ENCODE measurements at places on chromosomes 4 and X.

GRCh38 chr4:121706595-121707021, 9.8 kb upstream of the ANXA5 start:
- no peak for DNase-seq

DNA sequence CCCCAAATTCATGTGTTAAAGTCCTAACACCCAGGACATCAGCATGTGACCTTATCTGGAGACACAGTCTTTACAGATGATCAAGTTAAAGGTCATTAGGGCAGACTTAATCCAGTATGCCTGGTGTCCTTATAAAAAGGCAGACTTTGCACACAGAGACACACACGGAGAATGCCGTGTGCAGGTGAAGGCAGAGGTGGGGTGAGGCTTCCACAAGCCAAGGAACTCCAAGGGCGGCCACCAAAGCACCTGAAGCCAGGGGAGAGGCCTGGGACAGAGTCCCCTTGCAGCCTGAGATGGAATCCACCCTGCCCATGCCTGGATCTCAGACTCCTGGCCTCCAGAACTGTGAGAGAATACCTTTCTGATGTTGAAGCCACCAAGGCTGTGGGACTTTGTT, 26.1 kb upstream of the SORCS2 start:
- DNase-seq: no peak

GRCh38 chr4:138235419-138235952, 6.7 kb downstream of the SLC7A11 start:
- no peak for DNase-seq

- DNase-seq: no peak
These were observed 57.1 kb downstream of the REELD1 start for GRCh38 chr4:146271466-146271865.

- DNase-seq: no peak
These were observed 33.1 kb downstream of the LNX1 start for GRCh38 chr4:53558065-53558801.

DNA sequence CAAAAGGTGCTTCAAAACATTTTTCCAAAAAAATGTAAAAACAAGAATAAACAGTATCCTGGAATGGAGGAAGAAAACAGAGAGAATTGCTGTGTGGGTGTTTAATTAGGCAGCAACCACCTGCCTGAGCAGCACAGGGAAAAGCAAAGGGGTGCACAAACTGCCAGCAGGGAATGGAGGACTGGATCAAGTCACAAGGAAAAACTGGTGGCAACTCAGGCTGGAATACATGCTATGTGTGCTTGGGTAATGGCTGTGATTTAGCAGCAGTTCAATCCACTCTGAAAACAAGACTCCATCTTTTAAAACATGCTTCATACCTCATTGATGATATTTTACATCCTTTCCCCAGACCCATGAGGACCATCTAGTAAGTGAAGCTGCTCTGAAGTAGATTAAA, 179.5 kb downstream of the HS6ST2 start:
- DNase-seq: no peak

DNA sequence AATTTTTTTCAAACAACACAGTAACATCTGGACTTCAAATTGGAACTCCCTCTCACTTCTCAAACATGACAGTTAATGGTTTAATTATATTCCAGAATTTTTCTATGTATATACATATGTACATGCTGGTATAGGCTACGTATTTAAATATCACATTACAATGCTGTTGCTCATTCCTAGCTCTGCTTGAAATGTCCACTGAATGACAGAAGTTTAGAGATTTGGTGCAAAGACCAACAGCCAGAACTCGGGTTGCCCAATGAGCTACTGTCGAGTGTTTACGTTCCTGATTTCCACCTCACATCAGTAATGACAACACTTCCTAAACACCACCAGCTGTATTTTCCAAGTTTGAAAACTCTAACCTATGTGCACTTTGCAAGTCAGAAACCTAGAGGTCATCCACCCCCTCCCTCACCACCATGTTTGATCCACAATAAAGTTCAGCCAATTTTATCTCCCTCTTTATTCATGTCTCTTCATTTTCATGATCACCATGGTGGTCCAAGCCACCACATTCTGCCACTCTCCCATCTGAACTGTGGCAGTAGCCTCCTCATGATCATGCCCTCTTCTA, 49.3 kb upstream of the RPL34 start:
- peak; percentile 10 for DNase-seq

- DNase-seq: no peak
These were observed 9.7 kb upstream of the SRD5A3 start for GRCh38 chr4:55336138-55337034.

GRCh38 chr4:174707051-174707676, 121.9 kb downstream of the GLRA3 start:
- DNase-seq: no peak

- no peak for DNase-seq
These were observed 198.0 kb downstream of the GALNTL6 start for GRCh38 chr4:172011196-172011595.

DNA sequence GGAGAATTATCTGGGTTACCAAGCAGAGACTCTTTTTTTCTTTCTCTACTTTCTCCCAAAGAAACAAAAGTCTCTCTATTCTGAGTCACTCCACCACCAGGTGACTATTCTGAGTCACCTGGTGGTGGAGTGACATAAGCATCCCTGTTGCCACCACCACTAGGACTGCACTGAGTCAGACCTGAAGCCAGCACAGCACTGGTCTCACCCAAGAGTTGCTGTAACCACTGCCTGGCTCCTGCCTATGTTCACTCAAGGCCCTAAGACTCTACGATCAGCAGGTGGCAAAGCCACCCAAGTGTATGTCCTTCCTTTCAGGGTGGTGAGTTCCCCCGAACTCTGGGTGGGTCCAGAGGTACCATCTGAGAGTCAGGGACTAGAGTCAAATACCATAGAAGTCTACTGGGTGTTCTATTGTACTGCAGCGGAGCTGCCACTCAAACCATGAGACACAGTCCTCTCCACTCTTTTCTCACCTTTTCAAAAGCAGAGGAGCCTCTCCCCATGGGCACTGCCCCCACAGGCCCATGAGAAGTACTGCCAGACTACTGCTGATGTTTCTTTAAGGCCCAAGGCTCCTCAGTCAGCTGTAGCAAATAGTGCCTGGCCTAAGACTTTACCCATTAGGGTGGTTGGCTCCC, 209.6 kb upstream of the IRS4 start:
- DNase-seq: no peak

DNA sequence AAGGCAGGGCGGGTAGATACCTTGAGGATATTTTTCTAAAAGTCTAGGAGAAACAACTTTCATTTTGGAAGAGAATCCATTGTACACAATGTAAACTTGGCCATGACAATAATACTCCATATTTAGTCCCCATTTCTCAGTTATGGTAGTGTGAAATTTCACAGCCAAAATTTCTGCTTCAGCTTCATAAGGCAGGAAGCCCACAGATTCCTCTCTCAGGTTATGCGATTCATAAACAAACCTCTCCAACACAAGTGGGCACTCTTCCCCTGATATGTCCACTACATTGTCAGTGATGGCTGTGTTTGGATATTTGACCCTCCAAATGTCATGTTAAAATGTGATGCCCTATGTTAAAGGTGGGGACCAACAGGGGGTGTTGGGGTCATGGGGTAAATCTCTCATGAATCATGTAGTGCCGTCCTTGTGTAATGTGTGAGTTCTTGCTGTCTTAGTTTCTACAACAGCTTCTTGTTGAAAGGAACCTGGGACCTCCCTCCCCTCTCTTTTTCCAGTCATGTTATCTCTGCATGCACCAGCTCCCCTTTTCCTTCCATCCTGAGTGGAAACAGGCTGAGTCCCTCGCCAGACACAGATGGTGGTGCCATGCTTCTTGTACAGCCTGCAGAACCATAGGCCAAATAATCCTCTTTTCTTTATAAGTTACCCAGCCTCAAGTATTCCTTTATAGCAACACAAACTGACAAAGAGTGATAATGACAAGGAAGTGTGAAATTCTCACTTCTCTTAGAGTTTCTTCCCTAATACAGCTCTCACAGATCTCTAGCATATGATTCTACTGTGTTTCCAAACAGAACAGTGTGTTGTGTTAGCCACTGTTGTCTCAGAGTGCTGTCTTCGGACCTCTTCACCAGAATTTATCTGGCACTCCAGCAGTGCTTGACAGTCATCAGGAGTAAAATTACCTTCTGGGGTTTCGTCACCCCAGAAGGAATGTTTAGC, 598.4 kb upstream of the GNPDA2 start:
- DNase-seq: no peak

GRCh38 chrX:37754516-37754915, 25.3 kb upstream of the CYBB start:
- no peak for DNase-seq

GRCh38 chrX:109774706-109775105, 41.6 kb upstream of the ACSL4 start:
- peak; percentile 47 for DNase-seq

DNA sequence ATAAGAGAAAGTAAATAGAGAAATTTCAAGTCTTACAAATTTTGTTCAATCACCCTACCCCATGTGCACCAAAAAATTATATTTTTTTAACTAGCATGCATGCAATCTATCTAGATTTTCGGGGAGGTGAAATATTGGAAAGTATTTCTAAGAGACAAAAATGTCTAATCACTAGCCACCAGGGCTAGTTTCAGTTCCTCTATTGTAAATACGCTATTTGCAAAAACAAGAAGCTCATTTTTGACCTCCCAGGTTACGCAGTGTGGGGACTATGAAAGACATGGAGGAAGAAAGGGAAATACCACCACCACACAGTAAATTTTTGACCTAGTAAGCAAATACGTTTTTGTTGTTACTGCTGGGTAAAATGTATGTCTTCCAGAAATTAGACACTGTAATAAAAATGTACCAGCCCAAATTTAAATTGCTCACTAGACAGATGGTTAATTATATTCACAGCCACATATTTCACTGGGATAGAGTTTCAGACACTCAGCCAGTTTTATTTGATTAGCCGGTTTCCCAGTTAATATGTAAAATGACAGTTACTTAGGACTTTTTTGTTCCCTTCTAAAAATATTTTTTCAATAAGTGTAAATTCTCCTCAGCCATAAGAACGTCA, 2.2 kb downstream of the NEXMIF start:
- DNase-seq: no peak

DNA sequence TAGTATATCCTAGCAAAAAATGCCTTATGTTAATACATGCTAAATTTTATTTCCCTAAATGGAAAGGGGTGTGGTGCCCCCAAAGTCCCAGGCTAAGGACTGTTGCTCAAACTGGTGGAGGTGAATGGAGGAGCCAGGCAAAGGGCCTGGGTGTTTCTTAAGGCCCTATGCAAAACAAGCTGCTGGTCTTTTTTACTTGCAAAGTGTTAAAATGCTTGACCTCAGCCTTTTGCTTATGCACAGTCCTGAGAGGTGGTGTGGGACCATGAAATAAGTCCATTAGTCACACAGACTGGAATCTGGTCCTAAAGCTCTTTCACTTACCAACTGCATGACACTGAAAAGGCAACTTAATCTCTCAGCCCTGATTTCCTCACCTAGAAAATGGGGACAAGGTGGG, 223.5 kb upstream of the MBNL3 start:
- DNase-seq: no peak

DNA sequence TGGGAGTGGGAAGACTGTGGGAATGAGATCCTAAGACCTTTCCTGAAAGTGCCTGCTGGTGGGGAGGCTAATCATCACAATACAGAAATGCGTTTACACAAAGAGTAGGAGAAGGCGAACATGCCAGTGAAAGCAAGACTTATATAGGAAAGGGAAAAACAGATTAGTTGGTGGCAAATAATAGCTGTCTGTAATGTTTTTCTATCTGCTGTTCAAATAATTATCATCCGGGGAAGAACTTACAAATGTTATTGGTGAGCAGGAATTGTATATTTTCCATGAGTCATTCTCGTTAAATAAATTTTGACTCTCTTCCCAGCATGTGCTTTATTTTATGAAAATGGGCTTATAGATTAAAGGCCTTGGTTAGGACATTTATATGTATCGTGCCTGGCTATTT, 196.5 kb downstream of the ARHGAP10 start:
- no peak for DNase-seq

DNA sequence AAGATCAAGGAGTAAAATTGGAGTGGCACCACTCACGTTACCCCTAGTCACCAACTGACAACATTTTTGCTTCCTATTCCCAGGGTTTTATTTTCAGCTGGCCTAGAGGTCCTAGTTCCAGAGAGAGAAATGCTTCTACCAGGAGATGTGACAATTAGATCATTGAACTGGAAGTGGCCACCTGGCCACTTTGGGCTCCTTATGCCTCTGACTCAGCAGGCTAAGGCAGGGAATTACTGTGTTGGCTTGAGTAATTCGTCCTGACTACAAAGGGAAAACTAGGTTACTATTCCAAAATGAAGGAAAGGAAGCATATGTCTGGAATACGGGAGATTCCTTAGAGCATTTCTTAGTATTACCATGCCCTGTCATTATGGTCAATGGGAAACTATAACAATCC, 831.6 kb upstream of the NDST4 start:
- no peak for DNase-seq

GRCh38 chrX:1355131-1356046, 18.8 kb downstream of the IL3RA start:
- DNase-seq: no peak

GRCh38 chrX:57607295-57608187, 15.7 kb downstream of the ZXDB start:
- DNase-seq: no peak

- no peak for DNase-seq
These were observed 14.5 kb downstream of the MAGEA9B start for GRCh38 chrX:149572743-149573142.

- no peak for DNase-seq
These were observed 27.8 kb upstream of the TMEM164 start for GRCh38 chrX:109974906-109975655.

DNA sequence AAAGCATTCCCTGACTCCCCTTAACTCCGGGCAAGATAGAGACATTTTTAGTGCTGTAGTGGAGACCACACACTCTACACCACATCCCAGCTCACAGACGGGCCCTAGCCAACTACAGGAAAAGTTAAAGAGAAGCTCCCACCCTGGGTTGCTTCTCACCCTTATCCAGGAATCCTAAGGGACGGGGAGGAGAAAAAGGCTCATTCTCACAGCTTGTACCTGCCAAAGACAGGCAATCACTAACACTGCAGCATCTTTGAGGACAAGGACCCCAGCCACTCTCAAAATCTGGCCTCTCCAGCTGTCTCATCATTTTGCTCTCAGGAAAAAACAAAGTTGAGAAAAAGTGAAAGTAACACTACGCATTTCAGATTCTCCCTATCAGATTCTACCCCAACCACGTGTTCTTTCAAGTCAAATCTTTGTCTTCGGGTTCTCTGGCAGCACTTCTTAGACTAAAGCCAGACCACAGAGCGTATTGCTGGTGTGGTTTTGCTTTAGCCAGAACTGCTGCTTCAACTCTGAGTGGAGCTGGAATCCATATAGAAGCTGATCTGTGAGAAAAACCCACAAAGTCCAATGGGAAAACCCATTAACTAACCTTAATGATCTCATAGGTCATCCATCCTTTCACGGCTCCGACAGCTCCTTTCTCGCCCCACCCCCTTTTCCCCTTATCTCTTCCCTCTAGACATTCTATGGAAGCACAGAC, 605.9 kb upstream of the DIPK2B start:
- peak; percentile 77 for DNase-seq

DNA sequence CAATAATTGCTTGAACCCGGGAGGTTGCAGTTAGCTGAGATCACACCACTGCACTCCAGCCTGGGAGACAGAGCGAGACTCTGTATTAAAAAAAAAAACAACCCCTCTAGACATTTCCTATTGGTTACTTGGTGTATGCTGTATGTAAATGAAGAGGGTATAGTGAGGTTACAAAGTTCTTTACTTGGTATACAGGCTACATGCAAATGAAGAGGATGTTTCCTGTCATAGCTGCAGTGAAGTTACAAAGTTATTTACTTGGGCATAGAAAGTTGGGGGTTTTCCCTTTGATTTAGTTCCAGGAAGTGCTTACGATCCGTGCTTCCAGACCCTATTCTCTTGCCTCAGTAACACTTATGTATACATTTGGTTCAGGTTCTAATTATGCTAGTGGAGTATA, 38.4 kb upstream of the CLNK start:
- DNase-seq: no peak
